Large intestine (tissue), 12 donors: ENCODE measurements at places on chromosomes 3 and 15. TPM values are rescaled to one million over a fixed set of nuclear protein-coding genes. Genes with fewer than 3 reads are reported as not detected.

The GASK1A gene
- polyA plus RNA-seq = 5.0 TPM

The CD200R1 gene
- polyA plus RNA-seq = 1.7 TPM

The CEP152 gene
- polyA plus RNA-seq = 6.4 TPM

The TRH gene
- 0.16 TPM for polyA plus RNA-seq

The GABRR3 gene
- not detected for polyA plus RNA-seq

The CRYBG3 gene
- polyA plus RNA-seq = 8.9 TPM

The AP3B2 gene
- polyA plus RNA-seq = 10.2 TPM

The PROS1 gene
- 43.5 TPM for polyA plus RNA-seq

The TAGLN3 gene
- 20.2 TPM for polyA plus RNA-seq

The OR5K2 gene
- polyA plus RNA-seq = 0.40 TPM

The GOLGA8F gene
- not detected for polyA plus RNA-seq

The MOBP gene
- polyA plus RNA-seq = 0.10 TPM

The MYD88 gene
- 31.0 TPM for polyA plus RNA-seq

The KNG1 gene
- 5.1 TPM for polyA plus RNA-seq

The ALDH1A2 gene
- polyA plus RNA-seq = 13.7 TPM

The MORC1 gene
- 0.01 TPM for polyA plus RNA-seq

The GOLGA8G gene
- not detected for polyA plus RNA-seq

The ZNF80 gene
- 0.03 TPM for polyA plus RNA-seq

The KIF7 gene
- polyA plus RNA-seq = 3.7 TPM

The GPR62 gene
- 0.18 TPM for polyA plus RNA-seq
